Right forelimb (tissue), 1 donor: ENCODE measurements at places on chromosomes 12 and 14.

DNA sequence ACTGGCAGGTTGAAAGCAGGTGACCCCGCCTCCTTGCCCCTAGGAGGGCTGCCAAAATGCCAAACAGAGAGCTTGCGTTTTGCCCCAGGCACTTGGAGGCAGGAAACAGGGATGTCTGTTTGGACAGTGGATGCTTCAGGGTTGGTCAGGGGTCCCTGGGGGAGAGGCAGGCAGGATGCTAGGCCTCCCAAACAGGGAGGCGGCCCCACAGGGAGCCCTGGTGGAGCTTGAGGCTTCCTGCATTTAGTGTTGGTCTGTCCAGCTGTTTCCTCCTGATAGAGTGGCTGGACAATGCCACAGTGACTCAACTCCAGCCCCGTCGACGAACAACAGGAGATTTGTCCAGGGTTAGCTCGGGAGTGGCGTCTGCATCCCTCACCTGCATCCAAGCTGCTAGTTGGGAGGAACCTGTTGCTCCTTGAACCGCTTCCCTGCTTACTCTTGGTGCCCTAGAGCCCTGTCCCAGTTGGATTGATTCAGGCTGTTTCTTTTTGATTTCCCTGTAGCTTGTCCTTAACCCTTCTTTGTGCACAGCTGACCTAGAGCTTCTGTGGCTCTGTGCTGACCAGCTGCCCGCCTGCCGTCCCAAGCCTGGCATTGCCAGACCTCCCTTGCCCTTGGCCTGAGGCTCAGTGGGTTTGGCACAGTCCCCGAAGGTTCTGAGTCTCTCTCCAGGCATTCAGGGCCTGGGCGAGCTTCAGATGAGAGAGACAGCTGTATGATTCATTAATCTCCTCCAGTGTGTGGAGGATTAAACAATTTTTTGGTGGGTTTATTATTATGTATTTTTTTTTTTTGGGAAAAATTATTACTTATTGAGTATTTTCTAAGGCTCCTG is 45.9 kb downstream of the TSPAN9 start:
- no peak for DNase-seq

GRCh38 chr12:25063873-25064628 is 115.2 kb upstream of the BCAT1 start:
- no peak for DNase-seq

GRCh38 chr12:30968211-30968610 is 41.7 kb downstream of the TSPAN11 start:
- DNase-seq = no peak

DNA sequence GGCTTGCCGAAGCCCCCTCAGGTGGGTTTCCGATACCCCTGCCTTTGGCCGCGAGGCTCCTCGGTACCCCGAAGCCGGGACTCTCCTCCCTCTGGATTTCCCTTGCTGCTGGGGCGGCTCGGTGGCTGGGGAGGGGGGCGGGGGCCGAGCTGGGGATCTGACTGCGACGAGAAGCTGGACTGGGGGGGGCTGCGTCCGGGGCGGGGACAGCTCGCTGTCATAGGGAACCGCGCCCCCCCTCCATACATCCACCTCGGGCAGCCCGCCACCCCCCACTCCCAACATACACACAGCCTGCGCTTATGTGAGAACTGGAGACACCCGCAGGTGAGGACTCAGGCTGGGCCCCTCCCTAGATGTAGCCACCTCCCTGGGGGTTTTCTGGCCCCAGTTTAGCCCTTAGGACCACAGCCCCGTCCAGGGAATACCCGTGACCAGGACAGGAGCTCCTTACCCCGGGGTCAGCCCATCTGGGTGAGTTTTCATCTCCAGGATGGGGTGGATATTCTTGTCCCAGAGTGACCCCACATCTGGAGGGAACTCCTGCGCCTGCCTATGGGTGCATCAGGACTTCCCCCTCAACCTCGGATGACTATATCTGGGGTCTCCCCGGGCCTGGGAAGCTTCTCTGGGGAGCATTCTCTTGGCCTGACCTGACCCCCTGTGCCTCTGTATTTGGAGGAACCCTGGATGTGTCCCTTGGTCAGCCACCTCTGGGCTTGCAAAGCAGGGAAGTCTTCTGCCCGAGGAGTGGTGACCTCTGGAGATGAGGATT is 687 bp downstream of the ASIC1 start:
- DNase-seq = no peak

GRCh38 chr14:25092258-25092740 is 42.4 kb upstream of the STXBP6 start:
- DNase-seq = no peak

DNA sequence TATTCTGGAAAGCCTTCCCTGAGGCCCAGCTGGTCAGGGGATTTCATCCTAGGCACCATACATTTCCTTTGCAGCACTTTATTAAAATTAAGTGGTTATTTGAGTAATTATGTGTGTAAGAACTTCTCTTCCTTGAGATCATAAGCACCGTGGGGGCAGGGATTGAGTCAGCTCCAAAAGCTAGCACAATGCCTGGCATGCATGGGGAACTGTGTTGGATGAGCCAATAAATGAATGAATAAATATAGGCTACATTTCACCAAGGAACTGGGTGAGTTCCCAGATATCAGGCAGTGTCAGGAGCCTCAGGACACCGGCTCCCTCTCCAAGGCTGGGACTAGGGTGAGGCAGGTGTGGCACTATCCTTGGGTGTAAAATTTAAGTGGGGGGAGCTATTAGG is 82.8 kb upstream of the FBXO21 start:
- DNase-seq = no peak

- DNase-seq = no peak
Measured at GRCh38 chr12:45260104-45260815, 44.4 kb downstream of the ANO6 start.

DNA sequence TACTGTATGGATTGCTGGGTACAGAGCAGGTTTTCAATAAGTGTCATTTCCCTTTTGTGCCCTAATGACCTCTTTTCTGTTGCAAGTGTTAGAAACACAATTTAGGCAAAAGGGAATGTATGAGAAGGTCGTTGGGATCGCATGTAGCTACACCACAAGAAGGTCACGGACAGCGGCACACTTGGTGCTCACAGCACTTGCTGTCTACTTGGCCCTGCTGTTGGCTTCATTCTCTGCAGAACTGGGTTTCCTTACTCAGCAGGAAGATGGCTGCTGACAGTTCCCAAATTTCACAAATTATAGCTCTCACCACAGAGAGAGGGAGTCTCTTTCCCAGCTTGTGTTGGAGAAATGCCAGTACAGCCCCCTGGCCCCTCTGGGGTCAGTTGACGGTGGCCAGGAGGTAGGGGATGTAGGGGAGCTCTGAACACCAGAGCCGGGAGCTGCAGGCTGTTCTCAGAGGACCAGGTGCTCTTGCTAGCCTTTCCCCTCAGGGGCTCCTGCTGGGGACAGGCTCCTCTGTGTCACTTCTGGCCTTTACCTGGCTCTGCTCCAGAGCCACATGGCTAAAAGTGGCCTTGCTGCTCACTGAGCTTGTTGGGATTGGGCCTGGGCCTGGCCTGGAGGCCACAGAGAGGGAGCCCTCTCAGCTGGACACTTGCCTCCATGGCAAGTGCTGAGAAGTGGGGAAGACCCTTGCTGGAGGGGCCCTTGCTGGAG is 50.9 kb upstream of the BCL7A start:
- no peak for DNase-seq

- DNase-seq = no peak
Measured at GRCh38 chr12:28083840-28084678, 106.2 kb upstream of the CCDC91 start.

- DNase-seq = no peak
Measured at GRCh38 chr14:92844204-92844603, 50.1 kb downstream of the GOLGA5 start.

- DNase-seq = no peak
Measured at GRCh38 chr12:94020335-94020734, 128.0 kb upstream of the PLXNC1 start.

DNA sequence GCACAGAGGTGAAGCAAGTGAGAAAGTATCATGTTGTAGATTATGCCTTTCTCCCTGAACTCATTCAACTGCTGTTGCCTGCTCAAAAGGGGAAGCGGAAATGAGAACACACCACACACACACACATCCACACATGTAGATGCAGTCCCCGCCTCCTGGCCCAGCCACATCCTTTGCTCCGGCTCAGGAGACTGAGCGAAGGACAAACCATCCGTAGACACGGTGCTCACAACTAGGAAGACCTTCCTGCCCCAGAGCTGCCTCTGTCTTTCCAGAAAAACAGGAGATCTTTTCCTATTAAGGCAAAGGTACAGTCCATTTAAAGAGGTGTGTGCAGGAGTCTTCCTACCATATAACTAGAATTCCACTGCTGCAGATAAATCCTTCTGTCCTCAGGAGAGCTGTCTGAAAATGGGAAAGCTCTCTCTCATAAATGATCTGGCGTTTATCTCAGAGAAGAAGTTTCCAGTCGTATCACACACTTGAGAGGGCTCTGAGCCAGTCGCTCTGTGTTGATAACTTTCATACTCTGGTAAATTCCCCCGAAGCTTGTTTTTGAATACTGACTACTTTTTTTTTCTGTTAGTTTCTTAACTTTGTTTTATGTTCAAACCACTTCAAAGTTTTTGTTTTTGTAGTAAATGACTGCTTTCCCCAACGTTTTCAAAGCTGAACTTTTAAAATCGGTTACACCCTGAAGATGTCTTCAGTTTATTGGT is at the start of gene TESPA1:
TESPA1 (minus strand) TSS at position 105 of the 719 bp plus-strand sequence. CDS start 10,200 bp downstream, outside the sequence.
- DNase-seq = peak; percentile 48

DNA sequence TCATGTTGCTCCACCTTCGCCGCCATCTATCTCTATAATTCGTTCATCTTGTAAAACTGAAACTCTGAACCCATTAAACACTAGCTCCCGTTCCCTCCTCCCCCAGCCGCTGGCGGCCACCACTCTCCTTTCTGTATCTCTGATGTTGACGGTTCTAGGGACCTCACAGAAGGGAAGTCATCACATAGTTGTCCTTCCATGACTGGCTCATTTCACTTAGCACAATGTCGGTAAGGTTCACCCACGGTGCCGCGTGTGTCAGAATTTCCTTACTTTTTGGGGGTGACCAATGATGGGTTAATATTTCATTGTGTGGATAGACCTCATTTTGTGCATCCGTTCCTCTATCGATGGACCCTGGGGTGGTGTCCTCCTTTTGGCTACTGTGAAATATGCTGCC is 2.0 kb upstream of the CACNA2D4 start:
- DNase-seq = peak; percentile 21

DNA sequence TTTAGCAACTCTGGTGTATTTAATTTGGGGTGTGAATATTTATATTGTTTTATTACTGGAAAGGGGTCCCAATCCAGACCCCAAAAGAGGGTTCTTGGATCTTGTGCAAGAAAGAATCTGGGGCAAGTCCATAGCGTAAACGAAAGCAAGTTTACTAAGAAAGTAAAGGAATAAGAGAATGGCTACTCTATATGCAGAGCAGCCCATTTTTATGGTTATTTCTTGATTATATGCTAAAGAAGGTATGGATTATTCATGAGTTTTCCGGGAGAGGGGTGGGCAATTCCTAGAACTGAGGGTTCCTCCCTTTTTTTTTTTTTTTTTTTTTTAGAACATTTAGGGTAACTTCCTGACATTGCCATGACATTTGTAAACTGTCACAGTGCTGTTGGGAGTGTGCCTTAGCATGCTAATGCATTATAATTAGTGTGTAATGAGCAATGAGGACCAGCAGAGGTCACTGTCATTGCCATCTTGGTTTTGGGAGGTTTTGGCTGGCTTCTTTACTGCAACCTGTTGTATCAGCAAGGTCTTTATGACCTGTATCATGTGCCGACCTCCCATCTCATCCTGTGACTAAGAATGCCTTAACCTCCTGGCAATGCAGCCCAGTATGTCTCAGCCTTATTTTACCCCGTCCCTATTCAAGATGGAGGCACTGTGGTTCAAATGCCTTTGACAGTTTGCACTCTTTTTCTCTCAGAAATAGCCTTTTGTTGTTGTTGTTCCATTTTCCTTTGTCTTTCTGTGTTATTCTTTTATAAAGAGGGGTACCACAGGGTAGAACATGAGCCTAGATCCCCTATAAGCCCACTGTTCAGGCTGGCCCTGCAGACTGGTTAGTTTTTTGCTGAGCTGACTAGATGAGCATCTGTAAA is 75.5 kb upstream of the DCD start:
- no peak for DNase-seq

- no peak for DNase-seq
Measured at GRCh38 chr14:71142375-71143038, 235.2 kb downstream of the PCNX1 start.

GRCh38 chr14:94304243-94304642 is 11.2 kb upstream of the SERPINA10 start:
- DNase-seq = no peak

GRCh38 chr12:84704856-84705255 is 207.7 kb downstream of the SLC6A15 start:
- DNase-seq = no peak

- DNase-seq = no peak
Measured at GRCh38 chr14:103393070-103393469, 7.9 kb downstream of the MARK3 start.

DNA sequence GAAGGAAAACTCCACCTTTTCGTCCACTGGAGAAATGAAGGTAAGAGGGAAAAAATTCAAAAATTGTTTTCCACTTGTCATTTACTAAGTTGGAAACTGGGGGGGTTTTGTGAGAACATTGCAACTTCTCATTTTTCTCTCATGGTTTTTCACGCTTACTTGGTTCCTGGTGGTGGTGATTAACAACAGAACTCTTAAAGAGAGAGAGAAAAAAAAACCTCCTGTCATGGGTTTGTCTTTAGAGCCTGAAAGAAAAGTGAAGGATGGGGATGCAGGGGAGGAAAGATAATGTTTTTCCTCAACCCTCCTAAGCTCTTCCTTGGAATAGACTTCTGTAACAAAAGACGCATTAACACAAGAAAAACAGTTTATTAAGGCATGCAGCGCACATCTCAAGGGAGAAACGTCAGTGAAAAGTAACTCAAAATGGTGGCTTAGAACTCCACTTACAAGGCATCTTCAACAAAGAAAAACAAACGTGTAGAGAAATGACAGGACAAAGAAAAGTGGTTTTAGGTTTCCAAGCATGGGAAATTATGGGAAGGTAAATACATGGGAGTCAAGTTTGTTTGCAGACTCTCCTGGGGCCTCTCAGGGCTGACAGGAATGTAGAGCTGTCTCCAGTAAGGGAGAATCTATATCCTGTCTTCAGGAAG is 81.9 kb upstream of the ATF7IP start:
- no peak for DNase-seq

DNA sequence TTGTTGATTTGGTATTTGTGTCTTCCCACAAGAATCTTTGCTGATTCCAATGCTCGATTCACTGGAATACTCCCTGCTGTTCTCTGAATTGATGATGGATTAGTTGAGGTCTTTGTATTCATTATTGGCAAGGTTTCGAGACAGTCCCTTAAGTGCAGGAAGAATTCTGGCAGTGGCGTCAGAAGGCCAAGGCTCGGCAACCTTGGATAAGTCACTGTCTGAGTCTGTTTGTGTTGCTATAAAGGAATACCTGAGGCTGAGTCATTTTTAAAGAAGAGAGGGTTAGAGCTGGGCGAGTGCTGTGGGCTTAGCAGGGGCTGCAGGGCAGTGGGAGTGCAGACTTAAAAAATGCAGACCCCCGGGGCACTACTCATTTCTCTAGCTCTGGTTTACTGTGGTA is 56.9 kb downstream of the CHST11 start:
- no peak for DNase-seq

- DNase-seq = no peak
Measured at GRCh38 chr12:27769142-27769673, 10.8 kb upstream of the KLHL42 start.
